Common myeloid progenitor, CD34-positive (primary cell): ENCODE measurements at places on chromosomes 12 and 14.

- no peak for DNase-seq
Measured at GRCh38 chr14:34582117-34582680, 42.7 kb upstream of the EAPP start.

GRCh38 chr12:1174659-1175058 is 183.6 kb downstream of the ERC1 start:
- DNase-seq, result no peak

GRCh38 chr12:15218794-15219193 is 2.4 kb downstream of the RERG start:
- DNase-seq, result no peak

DNA sequence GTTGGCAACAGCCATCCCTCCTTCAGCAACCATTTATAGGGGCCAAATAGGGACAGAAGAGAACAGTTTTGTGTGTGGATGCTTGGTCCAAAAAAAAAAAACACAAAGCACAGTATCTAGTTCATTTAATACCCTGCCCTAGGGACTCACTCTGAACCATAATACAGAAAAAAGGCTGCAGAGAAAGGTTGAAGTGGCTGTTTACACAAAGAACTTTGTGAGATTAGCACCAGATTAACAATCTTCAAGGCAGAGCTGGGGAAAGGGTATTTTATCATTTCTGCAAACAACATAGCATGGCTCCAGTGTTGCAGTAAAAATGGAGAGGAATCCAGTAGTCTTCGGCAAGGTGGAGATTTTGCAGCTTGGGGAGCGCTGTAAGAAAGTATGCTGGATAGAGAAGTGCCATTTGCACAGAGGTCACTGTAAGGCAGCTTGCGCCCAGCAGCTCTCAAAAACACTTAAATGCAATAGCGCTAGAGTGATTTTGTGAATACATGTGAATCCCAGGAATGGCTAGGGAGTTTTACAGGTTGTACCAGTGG is 124.2 kb upstream of the PLEKHA5 start:
- DNase-seq, result no peak

DNA sequence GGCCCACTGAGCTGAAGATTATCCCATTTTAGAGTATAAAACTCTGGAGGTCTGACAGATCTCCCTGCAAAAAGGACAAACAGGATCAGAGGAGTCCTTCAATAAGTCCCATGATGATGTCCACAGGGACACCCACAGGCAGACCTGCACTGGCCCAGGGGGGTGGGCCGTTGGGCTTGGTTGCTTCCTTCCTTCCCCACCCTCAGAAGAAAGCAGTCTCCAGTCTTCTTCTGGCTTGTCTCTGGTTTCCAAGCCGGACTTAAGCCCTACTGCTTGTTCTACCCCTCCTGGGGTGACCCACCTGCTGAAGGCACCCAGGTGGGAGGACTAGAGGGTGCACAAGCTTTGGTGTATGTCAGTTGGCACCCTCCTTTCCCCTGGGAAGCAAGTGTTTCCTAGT is 209.0 kb downstream of the ANO2 start:
- no peak for DNase-seq
